ENCODE measurements at places on chromosomes 7 and 10.

GRCh38 chr10:5064656-5065055 lies 29.6 kb upstream of the AKR1C3 start:
- DNase-seq: no peak

DNA sequence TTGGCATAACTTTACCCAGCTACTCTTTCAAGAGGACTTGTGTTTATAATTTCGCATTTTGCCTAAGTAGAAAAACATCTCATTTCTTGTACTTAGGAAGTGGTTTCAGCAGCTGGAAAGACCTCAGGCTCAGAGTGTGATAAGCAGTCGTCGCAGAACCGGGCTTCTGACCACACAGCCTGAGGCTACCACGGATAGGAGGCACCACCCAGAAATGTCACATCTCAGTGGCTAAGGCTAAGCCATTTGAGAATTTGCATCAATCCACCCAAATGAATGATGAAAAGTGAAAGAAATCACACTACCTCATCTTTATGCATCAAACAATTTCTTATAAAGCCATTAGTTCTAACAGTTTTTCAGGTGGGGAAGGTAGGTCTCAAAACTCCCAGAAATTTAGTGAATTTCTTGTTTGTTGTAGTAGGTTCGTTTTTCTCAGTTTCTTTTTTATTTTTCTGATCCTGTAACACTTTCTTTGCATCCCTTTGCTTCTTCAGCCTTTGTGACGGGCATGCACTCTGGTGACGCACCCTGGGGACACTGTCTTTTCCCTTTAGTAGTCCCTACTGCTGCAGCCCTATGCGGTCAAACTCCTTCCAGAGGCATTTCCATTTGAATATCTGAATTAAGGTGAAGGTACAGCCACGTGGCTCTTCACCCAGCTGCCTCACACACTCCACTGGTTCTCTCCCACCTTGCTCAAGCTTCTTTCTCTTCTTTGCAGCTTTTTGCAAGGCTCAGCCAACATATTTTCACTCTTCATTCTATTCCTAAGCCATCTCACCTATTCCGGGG lies 68.5 kb downstream of the MAP3K8 start:
- DNase-seq: peak; percentile 42

DNA sequence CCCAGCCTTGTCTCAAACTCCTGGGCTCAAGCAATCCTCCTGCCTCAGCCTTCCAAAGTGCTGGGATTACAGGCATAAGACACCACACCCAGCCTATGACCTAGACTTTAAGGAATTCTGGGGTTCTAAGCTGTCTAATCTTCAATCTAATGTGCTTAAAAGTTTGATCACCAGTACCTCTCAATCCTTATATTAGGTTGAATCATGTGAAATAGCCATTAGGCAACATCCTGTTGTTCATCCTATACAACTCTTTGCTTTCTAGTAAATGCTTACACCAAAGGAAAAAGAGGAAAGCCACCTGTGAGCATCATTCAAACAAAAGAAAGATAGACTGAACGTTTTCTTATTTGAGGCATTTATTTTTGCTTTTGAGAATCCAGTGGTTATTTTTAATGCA lies 56.0 kb downstream of the ATOH7 start:
- no peak for DNase-seq

GRCh38 chr10:84329196-84329611 lies 815 bp downstream of the CCSER2 start:
- DNase-seq: peak; percentile 45

- DNase-seq: no peak
These were observed 108.6 kb downstream of the CCDC3 start for GRCh38 chr10:12892924-12893323.

GRCh38 chr10:132707776-132708171 lies 78.2 kb downstream of the NKX6-2 start:
- no peak for DNase-seq

- DNase-seq: no peak
These were observed 23.6 kb downstream of the TMEM178B start for GRCh38 chr7:141097430-141097829.

GRCh38 chr10:14340051-14340744 lies 9.5 kb upstream of the FRMD4A start:
- no peak for DNase-seq

- DNase-seq: no peak
These were observed 84.0 kb downstream of the ARL4A start for GRCh38 chr7:12771378-12771877.

- DNase-seq: no peak
These were observed 94.6 kb upstream of the SMNDC1 start for GRCh38 chr10:110399106-110399964.

- DNase-seq: no peak
These were observed 73.3 kb downstream of the ARID5B start for GRCh38 chr10:61974601-61975390.

GRCh38 chr7:158097453-158098124 lies 490.0 kb downstream of the PTPRN2 start:
- no peak for DNase-seq

- no peak for DNase-seq
These were observed 42.5 kb downstream of the SIRT1 start for GRCh38 chr10:67926951-67927350.

DNA sequence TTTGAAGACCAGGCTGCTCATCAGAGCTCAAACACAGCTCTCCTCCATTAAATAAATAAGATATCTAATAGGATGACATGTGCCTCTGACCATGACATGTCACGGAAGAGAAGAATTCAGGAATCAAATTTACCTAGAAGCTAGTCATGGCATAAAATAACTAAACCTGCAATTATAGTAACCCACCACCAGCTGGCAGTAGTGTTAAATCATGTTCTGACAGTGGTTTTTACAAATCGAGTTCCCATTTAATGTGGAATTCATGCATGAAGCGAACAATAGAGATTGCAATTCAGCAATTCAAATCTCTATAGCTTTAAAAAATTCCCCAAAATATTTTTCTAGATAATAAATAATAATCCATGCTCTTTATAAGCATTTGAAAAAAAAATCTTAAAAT lies 74.6 kb upstream of the IKZF1 start:
- no peak for DNase-seq

DNA sequence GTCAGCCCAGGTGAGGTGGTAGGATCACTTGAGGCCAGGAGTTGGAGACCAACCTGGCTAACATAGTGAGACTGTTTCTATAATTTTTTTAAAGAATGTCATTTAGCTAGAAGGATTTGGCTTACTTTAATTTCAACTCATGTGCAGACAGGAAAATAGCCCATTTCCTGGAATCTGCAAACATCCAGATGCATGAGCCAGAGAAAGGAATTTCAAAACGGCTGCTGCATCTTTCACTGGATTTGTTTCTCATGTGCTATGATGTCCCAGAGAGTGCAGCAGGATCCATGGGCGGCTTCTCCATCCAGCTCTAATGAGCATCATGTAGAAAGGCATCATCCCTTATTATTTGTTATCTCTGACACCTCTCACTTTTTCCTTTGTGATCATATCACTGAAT lies 149.3 kb downstream of the GALNT17 start:
- DNase-seq: no peak

- DNase-seq: peak; percentile 40
These were observed 1.4 kb upstream of the MMD2 start for GRCh38 chr7:4960363-4960762.

GRCh38 chr7:44897309-44897708 lies 12.0 kb upstream of the PURB start:
- no peak for DNase-seq
